ENCODE measurements at places on chromosomes 11 and 22. TPM values are rescaled to one million over a fixed set of nuclear protein-coding genes. Genes with fewer than 3 reads are reported as not detected.
A peak's percentile ranks its signal among the peaks of the same experiment; 100 is the strongest.

CHRNA10 gene
- 0.37 TPM for total RNA-seq

AHNAK gene
- 458 TPM for total RNA-seq

SFI1 gene
- 5.9 TPM for total RNA-seq

RIC3 gene
- total RNA-seq: 10.0 TPM

CHRM1 gene
- not detected for total RNA-seq

GRCh38 chr22:33723915-33724314 is 196.4 kb downstream of the LARGE1 start:
- peak; percentile 58 for DNase-seq

DNA sequence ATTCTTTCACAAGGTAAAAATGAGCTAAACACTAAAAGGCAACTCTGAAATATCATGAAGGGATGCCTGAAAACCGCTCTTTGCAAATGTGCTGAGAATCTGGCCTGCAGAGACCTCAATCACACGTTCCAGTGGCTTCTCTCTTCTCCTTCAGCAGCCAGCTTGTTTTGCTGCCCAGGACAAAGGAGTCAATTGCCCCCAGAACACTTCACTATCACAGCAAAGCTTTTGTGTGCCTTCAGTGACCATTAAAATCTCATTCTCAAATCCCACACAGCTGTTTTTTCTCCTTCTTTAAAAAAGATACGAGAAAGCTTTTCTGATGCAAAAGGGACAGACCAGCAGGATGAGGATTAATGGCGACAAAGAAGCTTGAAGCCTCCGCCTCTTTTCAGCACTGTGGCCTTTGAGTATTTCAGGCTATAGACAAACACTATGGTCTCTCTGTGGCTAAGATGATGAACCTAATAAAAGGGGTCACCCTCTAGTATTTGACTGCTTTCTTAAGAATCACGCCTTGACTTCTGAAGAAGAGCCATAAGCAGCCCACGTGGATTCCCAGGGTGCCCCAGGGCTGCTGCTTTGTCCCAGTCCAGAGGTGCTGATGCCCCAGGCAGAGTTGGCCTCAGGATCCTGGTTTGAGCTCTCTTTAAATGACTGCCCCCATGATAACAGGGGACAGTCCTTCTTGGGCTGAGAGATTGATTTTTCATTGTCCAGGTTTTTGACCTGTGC is 33.4 kb upstream of the NRIP3 start:
- no peak for DNase-seq

GRCh38 chr11:35622070-35622469 is 3.8 kb downstream of the FJX1 start:
- no peak for DNase-seq

GRCh38 chr11:27184458-27185312 is 144.1 kb downstream of the BBOX1 start:
- DNase-seq: no peak

GRCh38 chr22:50702261-50702671 is 29.6 kb downstream of the SHANK3 start:
- peak; percentile 13 for DNase-seq

DNA sequence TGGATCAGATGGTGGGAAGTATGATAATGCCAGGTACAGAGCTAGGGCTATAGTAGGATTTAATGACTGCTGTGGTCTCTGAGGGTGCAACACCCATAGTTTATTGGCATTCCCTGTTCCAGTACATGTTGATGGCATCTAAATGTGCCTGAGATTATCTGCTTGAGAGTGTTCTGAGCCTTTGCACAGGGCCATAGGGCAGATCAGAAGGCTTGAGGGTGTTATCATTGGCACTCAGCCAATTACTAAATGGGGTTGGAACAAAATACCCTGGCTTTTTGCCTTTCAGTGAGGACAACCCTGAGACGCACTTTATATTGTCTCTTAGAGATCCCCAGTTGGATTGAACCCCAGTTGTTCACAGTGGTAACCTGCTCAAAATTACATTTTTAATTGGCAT is 6.7 kb downstream of the SLC5A12 start:
- no peak for DNase-seq

GRCh38 chr11:32259641-32260081 is 168.8 kb downstream of the RCN1 start:
- no peak for DNase-seq

- no peak for DNase-seq
Observed at GRCh38 chr11:106021181-106021966, 666 bp downstream of the MSANTD4 start.

DNA sequence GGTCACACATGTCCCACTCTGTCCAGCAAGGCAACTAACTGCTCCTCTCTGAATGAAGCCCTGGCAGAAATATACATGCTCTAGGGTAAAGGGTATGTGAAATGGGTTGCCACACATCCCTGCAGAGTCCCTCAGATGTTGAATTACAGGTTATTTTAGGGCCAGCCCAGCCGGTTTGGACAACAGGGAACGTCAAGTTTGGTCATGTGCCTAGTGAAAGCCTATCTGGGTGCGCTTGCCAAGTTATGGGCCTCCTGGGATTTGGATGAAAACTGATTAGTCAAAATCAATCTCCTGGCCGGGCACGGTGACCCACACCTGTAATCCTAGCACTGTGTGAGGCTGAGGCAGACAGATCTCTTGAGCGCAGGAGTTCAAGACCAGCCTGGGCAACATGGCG is 10.4 kb downstream of the AP1B1 start:
- DNase-seq: no peak

GRCh38 chr22:31861226-31861840 is 83.0 kb upstream of the YWHAH start:
- no peak for DNase-seq

DNA sequence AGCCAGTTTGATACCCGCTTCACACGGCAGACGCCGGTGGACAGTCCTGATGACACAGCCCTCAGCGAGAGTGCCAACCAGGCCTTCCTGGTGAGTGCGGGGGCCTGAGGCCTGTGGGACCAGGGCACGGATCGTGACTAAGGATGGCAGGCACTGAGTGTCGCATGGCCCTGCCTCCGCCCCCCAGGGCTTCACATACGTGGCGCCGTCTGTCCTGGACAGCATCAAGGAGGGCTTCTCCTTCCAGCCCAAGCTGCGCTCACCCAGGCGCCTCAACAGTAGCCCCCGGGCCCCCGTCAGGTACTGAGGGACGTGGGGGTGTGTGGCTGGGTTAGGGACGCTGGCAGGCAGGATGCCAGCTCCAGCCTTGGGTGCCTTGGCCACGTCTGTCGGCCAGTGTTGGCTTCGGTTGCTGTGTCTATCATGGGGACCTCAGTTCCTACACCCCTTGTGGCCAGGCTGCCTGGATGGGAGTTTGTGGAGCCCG is 3.0 kb downstream of the PTPRCAP start:
- no peak for DNase-seq

DNA sequence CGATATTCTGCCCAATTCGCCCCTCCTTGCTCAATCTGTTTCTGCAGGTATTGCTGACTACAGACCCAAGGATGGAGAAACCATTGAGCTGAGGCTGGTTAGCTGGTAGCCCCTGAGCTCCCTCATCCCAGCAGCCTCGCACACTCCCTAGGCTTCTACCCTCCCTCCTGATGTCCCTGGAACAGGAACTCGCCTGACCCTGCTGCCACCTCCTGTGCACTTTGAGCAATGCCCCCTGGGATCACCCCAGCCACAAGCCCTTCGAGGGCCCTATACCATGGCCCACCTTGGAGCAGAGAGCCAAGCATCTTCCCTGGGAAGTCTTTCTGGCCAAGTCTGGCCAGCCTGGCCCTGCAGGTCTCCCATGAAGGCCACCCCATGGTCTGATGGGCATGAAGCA is 9.2 kb upstream of the SLC35E4 start:
- DNase-seq: no peak

Measured in heart left ventricle (tissue), 16 donors.